ENCODE measurements at places on chromosomes 4 and X. TPM values are rescaled to one million over a fixed set of nuclear protein-coding genes. Genes with fewer than 3 reads are reported as not detected.
A peak's percentile ranks its signal among the peaks of the same experiment; 100 is the strongest.

ASMT gene
- 0.87 TPM for total RNA-seq

SMIM10L2A gene
- total RNA-seq, result 4.7 TPM

DNA sequence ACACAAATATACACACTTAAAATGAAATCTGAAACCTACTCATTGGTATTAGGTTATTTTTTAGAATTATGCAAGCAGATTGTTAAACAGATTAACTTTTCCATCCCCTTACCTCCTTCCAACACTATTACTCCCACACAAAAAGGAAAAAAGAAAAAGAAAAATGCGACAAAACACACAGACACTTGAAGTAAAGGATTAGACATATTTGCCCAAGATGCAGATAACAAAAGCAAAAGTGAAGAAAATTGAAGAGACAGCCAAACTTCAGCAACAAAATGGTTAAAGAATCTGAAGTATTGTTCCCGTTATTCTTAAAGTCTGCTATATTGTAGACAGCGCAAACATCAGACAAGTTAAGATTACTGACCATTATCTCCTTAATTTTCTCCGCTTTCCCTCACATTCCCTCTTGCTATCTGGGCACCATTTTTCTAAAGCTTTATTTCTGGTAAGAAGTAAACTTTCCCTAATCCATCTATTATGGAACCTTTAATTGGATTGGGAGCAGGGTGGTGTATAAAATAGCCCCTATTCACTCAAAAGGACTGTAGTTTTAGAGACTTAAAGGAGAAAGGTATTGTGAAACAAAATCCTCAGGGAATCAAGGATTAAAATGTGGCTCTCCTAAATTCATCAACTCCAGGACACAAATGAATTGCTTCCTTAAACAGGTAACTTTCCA is 34.7 kb upstream of the MAB21L2 start:
- DNase-seq, result no peak

AADAT gene
- 12.3 TPM for total RNA-seq

GRCh38 chr4:148795156-148795864 is 353.1 kb upstream of the NR3C2 start:
- peak; percentile 17 for DNase-seq

DNA sequence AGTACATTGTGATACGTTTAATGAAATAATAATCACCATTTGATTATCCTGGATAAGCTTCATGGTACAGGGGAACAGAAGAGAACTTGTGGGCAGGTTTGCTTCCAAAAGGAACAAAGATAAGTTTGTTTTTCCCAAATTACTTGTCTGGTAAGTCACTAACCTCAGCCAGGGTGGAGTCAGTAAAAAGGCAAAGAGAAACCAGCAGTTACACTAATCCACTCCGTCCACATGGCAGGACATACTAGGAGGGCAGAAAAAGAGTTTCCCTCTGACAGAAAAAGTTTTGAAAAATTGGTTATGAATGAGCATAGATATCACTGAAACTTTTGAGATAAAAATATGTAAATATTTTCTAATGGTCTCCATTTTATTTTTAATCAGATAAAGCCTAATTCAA is 285.9 kb downstream of the IL15 start:
- DNase-seq, result no peak

DNA sequence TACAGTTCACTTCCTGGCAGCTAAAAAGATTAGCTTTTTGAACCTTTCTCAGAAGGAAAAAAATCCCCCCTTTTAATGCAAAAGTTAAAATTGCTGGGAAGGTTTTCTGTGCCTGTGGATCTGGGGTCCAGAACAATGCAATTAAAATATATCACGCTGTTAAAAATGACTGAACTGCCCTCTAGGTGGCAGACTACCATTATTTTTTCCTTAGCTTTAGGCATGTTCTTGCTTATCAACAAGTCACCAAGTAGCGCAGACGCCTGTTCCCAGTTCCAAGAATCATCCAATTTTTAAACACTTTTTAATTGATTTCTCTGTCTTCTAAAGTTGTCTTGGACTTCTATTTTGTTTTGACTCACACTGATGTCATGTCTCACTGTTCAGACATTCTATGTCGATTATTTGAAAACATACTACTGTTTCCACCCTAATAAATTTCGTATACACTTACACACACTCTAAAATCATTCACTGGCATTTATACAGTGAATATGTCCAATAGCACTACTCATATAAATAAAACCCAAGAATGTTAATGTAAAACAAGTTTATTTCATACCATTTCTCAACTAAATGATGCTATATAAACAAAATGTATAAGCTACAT is 661.6 kb downstream of the RAPGEF2 start:
- DNase-seq, result no peak

DNA sequence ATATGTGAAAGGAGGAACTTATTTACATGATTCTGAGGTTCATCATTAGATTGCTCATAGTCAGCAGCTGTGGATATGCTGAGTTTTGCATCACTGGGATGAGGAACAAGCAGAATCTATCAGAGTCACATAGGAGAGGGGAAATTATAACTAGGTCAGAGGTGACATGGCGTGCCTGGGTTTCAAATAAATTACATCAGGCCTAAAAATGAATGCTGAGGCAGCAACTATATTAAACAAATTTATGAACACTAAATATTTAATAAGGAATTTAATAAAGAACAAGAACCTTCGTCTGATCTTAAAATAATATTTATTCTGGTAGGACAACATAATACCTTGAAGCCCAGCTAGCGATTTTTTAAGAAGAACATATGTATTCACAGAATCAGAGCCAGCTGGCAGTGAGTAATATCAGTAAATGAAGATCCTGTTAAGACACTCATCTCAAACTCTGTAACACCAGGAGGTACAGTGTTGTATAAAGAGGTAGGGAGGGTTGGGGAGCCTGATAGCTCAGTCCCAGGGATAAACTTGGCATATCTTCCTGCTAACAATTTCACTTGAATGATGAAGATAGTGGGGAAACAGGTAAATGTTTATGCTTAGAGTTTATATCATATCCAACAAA is 60.9 kb upstream of the HS3ST1 start:
- DNase-seq, result no peak

BMP3 gene
- 0.55 TPM for total RNA-seq

- DNase-seq, result no peak
These were observed 83.7 kb downstream of the PSAPL1 start for GRCh38 chr4:7351014-7351413.

GRCh38 chrX:28589046-28589445 is 1.8 kb downstream of the IL1RAPL1 start:
- DNase-seq, result no peak

PITX2 gene
- total RNA-seq, result 24.9 TPM

CDKL2 gene
- 1.4 TPM for total RNA-seq

DNA sequence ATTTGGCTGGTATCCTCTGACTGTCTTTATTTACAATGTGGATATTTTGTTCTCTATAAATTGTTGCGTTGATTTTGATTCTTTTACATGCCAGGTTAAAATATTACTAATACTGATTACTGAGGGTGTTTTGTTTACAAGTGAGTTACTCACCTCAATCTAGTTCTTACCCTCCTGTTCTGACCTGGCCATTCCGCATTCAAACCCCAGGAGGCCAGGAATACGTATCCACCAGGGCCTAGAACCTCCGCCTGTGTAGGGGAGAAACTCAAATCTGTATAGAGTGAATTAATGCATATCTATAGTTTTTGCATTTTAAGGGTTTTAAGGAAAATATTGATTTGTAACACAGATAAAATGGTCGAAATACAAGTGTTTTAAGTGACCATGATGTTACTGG is 2.6 kb upstream of the ZFP42 start:
- DNase-seq, result no peak

DNA sequence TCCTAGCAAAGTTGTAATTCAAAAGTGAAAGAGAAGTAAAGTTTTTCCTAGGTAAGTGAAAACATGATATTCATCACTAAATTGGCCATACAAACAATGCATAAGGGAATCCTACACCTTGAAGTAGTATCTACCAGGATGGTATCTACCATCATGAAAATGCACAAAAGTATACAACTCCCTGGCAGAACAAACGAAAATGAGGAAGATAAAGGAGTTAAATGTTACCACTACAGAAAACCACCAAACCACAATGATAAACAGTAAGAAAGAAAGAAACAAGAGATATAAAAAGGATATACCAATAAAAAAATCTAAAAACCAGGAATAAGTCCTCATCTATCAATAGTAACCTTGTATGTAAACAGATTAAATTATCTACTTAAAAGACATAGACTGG is 26.9 kb downstream of the GK2 start:
- DNase-seq, result no peak

NUDT11 gene
- 24.3 TPM for total RNA-seq

DNA sequence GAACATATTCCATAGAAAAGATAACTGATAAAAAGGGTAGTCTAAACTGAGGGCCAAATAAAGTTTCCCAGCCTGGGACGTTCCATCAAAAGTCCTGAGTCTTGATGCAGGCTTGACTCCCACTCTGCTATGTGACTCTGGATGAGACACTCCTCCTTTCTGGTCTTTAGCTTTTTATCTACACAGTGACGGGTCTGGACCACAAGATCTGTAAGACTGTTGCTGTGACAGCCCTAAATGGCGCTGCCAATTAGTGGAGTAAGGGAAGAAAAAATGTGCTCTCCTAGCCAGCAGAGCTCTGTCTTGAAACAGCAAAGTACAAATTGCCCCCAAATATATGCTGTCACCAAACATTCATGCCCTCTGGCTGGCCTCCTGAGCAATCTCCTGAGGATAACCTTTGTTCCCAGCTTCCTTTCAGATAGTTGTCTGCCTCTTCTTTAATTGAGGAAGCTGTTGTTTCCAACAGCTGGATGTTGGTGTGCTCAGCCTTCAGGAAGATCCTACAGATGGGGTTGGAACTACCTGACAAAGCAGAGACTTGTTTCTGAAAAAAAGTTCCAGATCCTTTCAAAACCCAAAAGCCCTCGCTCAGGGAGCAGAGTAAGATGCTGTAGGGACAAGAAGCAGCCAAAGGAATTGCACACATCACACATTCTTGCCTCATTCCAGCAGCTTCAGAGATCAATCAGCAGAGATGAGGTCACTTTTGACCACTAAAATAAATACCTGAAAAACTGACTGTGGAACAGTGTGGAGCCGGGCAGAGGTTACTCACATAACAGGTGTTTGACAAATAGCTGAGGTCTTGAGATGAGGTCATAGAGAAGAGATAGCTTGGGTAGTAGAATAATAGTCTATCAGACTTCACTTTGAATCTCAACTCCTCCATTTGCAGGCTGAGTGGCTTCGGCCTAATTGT is 383.4 kb upstream of the FGF13 start:
- no peak for DNase-seq

FAM47A gene
- not detected for total RNA-seq

GRCh38 chrX:136295380-136295779 is 5.4 kb upstream of the ADGRG4 start:
- DNase-seq, result no peak

DMP1 gene
- 0.11 TPM for total RNA-seq

GRCh38 chr4:143531380-143531779 is 17.9 kb downstream of the SMARCA5 start:
- no peak for DNase-seq

- no peak for DNase-seq
These were observed 282.1 kb downstream of the GRIA2 start for GRCh38 chr4:157502656-157503055.

DNA sequence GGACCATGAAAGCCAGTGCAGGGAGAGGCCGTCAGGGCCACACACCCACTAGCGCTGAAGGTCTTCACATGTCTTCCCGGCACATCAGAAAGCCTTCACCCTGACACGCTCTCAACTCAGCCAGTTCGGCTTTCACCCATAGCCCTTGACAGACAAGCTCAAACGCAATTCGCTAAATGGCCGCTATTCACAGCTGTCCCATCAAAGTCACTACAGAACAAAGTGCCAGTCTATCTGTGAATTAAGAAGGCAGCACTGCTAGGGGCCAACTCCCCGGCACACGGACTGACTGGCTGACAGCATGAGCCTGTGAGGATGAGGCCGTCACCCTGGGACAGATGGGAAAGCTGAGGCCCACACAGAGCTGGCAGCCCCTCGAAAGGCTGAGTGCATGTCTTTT is 45.7 kb downstream of the ACOX3 start:
- DNase-seq, result no peak

FATE1 gene
- total RNA-seq, result not detected

DNA sequence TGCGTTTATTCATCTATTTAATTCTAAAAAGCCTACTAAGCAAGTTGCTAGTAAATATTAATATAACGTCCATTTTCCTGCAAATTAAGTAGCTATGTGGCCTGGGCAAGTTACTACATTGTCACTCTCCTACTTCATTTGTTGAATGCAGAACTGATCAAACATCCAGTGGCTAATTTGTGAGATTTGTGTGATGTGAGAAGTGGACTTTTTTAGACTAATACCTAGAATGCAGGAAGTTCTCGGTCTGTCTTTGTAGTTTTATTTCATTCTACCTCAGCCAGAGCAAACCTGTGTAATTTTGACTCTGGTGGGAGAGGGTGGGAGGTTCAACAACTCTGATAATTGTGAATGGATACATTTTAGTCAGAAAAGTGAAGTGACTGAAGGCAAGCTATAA is 840 bp downstream of the GUF1 start:
- DNase-seq, result no peak

TRPC5OS gene
- total RNA-seq, result not detected

DNA sequence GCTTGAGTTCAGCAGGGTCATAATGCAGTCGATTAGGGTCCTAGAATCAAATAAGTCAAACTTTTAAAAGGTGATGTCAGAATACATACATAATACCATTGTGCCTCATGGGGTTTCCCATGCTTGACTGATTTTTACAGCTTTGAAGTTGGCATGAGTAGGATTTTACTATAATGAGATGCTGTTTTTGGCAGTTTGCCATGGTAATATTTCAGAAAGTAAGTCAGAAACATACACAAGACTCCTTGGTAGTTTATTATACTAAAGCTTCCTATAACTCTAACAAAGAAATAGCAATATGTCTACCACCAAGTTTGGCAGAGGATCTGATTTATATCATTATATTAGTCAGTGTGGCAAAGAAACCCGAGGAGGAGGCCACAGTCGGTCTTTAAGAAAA is 45.2 kb downstream of the PHKA2 start:
- no peak for DNase-seq

GRCh38 chr4:3305610-3306371 is 13.0 kb downstream of the RGS12 start:
- peak; percentile 8 for DNase-seq

- DNase-seq, result no peak
These were observed 13.4 kb downstream of the SRD5A3 start for GRCh38 chr4:55359397-55359916.

DNA sequence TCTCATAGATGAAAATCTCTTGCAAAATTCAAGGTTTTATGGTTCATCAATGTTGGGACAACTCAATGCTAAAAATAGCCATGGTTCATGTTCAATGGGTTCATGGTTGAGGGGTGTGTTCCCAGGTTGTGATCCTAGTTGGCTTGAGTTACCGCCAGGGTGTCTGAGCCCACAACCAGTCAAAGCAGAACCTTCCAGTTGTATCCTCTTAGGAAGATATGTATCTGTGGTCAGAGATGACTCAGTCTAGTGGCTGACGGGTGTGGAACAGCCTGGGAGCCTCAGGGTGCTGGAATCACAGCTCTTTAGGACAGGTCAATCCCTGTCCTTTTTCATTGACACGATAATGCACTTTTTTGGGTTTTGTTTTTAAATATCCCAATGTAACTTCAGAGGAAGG is 192.3 kb upstream of the NR3C2 start:
- DNase-seq, result no peak

Measured in WTC11 (cell line).